Activated CD8-positive, alpha-beta memory T cell treated with anti-CD3 and anti-CD28 coated beads, Interleukin-2, amount 50 U/mL, for 48 hours (primary cell): ENCODE measurements at places on chromosomes 5 and 9.
A peak's percentile ranks its signal among the peaks of the same experiment; 100 is the strongest.

GRCh38 chr5:110544603-110545002, 181.9 kb downstream of the TMEM232 start:
- DNase-seq: no peak

DNA sequence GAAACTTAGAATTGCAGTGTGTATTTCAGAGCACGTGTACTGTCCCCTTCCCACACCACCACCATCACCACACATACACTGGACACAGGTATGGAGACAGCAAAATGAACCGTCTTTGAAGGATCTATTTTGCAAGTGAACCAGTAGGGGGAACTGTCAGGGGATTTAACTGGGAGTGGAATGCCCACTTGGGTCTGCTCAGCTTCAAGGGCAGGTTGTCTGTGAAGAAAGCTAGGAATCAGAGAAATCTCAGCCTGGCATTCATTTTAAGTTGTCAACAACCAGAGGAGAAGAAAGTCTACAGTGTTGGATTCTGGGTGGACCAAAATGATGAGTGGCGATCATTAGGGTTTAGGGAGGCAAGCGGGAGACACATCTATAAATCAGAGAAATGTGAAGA, 147.0 kb downstream of the DCP2 start:
- DNase-seq: no peak

DNA sequence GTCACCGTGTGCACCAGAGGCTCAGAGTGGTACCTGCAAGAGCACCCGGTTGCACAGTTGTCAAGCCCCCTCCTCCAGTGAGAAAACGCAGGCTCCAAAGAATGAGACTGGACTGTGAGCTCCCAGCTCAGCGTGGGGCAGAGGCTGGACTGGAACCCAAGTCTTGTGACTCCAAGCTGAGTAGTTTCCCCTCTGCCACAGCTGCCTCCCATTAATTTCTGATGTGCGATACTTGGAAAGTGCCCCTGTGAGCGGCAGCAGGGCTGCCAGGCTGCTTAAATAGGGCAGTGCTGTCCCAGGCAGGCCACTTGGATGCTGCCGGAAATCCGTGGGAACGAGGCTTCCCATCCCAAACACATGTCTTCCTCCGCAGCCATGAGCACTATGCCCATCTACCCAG, 62.2 kb upstream of the ANGPTL2 start:
- no peak for DNase-seq

GRCh38 chr9:134059661-134060395, 8.0 kb downstream of the BRD3 start:
- no peak for DNase-seq

- no peak for DNase-seq
Observed at GRCh38 chr5:79697222-79698170, 7.9 kb downstream of the CMYA5 start.

DNA sequence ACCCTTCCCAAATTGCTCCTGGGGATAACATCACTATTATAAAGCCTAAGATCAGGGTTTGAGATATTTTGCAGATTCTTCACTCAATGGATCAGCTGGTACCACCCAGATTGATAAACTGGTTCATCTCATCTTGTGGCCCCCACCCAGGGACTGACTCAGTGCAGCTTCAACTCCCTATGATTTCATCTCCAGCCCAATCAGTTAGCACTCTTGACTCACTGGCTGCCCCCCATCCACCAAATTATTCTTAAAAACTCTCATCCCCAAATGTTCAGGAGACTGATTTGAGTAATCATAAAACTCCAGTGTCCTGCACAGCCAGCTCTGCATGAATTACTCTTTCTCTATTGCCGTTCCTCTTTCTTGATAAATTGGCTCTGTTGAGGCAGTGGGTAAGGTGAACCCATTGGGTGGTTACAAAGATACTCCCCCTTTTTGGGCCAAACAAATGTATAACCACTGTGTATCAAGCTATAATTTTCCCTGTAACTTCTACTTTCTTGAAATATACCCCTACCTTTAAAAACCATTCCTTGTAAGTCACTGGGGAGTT, 263.3 kb upstream of the IL12B start:
- DNase-seq: no peak

- no peak for DNase-seq
Observed at GRCh38 chr5:58069846-58070245, 390.0 kb downstream of the PLK2 start.

DNA sequence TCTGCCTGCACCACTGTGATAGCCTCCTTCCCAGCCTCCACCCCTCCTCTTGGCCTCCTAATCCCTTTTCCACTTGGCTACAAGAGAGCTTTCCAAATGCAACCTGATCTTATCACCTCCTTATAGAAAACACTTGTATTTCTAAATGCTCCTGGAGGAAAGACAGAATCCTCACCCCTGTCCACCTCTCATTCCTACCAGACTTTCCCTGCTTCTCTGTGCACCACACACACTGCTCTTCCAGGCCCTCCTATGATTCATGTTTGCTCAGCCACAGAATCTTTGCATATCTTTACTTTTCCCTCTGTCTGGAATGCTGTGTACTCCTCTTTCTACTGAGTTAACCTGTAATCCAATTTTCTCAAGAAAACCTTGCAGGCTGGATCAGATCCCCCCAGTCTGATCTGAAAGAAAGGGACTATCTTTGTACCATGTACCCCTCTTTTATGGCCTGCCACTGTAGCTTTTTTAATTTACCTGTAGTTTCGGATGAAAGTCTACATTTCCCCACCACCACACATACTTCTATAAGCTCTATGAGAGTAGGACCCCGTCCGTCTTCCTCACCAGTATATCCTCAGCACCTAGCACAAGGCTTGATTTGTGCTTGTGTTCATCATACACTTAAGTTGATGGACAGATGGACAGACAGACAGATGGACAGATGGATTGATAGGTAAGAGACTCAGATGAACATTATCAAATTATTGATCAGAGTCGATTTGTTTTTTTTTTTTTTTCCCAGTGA, 95.3 kb downstream of the GALNT10 start:
- no peak for DNase-seq

DNA sequence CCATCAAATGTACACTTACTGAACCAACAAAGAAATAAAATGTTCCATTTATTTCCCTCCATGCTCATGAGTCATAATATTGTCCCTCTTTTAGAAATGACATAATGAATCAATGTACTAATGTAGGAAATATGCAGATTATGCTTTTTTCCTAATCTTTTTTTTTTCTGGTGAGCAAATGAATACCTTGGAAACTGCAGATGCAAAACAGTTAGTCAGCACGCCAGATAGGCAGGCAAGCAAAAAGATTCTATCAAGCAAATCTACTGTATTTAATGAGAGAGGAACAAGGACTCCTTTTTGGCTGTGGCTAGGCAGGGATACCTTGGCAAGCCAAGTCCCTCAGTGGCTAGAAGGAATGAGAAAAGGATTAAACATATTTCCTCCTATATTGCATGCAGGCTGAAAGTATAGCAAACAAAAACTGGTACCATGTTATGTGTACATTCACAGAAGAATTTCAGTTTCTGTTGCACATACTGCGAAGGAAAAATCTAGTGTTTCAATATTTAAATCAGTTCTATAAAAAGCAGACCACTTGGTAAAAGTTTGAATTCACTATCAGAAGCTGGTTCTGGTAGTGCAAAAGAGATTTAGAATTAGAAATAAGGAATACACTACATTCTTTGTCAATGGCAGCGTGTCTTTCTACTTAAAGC, 605.4 kb downstream of the TLE1 start:
- no peak for DNase-seq

DNA sequence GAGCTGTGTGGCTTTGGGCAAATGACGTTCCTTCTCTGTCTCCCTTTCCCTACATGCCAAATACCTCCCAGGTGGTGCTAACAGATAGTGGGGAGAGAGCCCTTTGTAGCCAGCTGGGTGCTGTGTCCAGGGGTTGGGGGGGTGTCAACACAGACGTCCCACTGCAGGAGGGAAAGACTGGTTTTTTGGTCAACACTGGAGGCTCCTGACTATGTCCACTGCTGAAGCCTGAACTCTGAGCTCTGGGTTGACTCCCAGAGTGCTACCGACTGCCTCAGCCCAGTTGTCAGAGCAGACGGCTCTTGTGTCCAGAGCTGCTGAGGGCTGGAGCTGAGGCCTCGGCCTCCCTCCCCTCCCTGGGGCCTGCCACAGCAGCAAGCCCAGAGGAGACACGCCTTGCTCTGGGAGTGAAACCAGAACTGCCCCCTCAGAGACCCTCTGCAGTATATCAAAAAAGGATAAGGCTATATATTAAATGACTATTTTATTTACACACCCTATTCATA, 14.8 kb upstream of the SLC25A51 start:
- no peak for DNase-seq

- DNase-seq: no peak
Observed at GRCh38 chr5:53783624-53784228, 223.3 kb downstream of the NDUFS4 start.

GRCh38 chr9:71662082-71662481, 106.2 kb downstream of the CEMIP2 start:
- DNase-seq: no peak

DNA sequence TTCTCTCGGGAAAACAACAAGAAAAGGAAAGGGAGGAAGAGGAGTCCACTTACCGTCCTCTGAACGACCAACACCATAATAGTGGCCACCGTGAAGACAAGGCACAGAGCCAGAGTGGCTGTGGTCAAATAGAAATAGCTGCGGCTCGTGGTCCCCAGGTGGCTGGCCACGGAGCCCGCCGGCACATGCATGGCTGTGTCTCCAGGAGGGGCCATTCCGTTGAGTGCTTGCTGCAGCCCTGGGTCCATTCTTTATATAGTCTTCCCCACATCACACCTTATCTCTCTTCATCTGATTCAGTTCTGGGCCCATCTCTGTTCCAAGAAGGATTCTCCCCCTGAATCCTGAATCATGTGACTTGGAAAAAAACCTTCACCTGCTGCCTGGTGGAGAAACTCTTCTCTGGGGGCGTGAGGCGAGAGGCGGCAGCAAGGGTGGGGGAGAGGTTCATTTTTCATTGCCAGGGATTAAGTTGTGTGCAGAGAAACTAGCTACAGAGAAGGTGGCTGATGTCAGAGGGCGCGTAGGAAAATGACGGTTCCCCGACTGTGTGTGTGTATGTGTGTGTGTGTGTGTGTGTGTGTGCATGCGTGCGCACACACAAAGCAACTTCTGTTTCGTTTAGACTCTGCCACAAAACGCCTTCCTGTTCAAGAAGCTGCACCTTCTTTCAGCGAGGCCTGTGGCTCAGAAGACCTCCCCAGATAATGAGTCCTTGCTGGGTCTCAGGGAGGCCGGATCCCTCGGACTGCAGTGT, at the start of gene TNFSF8:
Gene TNFSF8, minus strand, starts transcription at position 536 of the 757 bp plus-strand sequence. Its CDS starts 288 bp downstream, at position 248.
- peak; percentile 74 for DNase-seq

- DNase-seq: no peak
Observed at GRCh38 chr5:168892618-168893186, 313.5 kb upstream of the PANK3 start.

DNA sequence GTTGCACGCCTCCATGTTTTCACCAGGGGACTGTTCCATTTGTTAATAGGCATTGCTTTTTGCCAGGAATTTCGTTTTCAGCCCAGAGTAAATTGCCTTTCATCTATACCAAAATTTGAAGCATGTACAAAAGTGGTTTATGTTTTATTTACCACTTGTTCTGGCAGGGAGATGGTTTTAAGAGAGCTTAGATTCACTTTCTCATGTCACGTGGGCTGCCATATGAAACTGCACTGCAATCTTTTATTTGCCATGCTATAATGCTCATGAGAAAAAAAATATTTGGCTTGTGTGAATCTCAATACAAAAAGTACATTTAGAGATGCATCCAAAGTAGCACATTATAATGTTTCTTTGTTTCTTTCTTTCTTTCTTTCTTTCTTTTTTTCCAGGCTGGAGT, 284.1 kb upstream of the GRIA1 start:
- DNase-seq: no peak

DNA sequence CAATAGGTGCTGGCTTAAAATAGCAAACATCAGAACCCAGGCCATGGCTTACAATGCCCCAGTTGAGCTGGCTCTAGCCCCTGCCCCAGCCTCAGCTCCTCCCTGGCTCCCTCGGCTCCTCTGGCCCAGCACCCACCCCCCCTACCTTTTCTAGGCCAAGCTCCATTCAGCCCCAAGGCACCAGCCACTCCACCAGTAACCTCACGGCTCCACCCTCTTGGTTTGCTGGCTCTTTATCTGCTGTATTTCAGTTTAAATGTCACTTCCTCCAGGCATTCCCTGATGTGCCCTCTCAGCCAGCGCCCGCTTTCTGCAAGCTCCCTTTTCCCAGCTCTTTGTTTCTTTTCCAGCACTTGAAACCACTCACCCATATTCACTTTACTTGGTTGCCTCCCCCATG, 10.6 kb downstream of the C1QTNF2 start:
- DNase-seq: no peak

DNA sequence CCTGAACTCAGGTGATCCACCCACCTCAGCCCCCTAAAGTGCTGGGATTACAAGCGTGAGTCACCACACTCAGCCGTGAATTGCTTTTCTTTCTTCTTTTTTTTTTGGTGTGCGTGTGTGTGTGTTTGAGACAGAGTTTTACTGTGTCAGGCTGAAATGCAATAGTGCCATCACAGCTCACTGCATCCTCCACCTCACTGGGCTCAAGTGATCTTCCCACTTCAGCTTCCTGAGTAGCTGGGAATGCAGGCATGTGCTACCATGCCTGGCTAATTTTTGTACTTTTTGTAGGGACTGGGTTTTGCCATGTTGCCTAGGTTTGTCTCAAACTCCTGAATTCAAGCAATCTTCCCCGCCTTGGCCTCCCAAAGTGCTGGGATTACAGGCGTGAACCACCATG, 113.7 kb upstream of the HAPLN1 start:
- DNase-seq: no peak

DNA sequence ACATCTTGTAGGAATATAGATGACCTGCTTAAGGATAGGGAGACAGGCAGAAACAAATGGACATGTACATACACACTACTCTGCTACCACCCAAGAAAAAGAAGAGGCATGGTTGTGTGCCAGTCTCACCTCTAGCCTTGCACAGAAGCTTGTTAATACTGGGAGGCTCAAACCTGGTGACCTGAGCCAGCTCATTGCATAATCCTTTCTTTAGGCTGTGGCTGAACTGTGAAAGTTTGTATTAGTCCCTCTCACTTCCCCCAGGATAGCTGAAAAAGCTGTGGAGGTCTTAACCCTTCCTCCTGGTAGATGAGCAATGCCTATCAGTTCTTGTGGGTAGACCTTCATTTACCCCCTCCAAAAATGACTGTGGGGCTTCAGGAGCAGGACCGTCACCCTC, 28.7 kb downstream of the TPD52L3 start:
- DNase-seq: no peak

DNA sequence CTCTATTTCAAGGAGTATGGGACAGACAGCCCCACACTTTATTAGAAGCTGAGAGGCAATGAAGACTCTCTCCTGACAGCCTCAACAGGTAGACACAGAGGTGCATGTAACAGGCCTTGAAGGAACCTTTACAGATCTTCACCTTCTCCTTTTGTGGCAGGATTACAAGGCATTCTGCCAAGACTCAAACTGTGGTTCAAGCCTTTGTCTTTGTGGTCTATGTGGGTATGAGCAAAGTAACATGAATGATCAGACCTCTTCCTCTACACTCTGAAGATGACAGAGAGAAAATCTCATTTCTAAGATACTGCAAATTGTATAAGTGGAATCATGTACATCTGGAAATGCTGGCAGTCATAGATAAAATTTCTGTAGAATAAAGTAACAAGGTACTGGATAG, 346.9 kb downstream of the CDH9 start:
- no peak for DNase-seq

- no peak for DNase-seq
Observed at GRCh38 chr9:75061169-75061568, 26.8 kb downstream of the NMRK1 start.
